ENCODE measurements at places on chromosomes 16 and 17.
A peak's percentile ranks its signal among the peaks of the same experiment; 100 is the strongest.

- DNase-seq: no peak
These were observed 35.5 kb upstream of the PSMD7 start for GRCh38 chr16:74261068-74261467.

GRCh38 chr17:68197091-68197996 lies 50.5 kb upstream of the AMZ2 start:
- no peak for DNase-seq

DNA sequence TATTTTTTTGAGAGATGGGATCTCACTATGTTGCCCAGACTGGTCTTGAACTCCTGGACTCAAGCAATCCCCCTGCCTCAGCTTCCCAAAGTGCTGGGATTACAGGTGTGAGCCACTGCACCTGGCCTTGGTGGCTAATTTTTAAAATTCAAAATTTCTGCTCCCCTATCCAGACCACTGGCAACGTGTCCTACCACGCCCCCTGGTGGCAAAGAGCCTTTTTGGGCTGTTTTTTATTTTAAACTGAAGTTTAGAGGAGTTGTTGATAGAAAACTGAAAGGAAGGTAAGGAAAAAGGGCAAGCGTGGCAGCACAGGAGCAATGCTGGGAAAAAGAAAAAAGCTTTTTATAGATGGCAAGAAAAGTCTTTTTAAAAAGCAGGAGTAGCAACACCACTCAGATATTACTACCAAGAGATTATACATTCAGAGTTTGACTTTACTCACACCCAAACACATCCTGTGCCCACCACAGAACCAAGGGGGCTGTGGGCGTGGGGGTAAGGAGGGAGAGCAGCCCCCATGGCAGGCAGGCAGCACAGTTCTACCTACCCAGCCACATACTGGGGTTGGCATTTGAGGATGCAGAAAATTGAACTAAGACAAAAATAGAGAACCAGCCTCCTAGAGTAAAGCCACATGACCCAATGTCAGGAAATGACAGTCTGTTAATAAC lies 4.2 kb upstream of the MXRA7 start:
- no peak for DNase-seq

DNA sequence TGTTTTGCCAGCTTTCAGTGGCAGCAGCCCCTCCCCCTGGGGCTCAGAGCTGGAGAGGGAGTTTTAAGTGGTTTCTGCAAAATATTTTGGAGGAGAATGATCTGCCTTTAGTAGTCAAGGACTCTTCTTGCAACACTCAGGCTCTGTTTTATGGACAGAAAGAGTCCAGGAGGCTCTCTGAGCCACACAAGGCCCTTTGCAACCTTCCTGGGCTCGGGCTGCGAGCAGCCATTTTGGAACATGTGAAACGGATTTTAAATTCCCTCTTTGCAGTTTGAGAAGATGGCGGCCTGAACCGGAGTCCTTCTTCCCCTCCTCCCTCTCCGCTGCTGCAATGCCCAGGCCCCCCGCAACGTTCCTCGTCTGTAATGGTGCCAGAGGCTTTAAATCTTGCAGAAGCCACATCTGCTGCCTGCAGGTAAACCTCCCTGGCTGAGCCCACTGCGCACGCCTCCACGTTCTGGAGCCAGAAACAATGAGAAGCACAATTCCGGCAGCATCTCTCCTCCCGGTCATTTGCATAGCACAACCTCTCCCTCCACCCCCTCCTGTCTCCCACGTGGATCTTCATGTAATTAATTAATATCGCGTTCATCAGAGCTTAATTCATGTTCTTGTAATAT lies 386.1 kb downstream of the SEC14L1 start:
- peak; percentile 21 for DNase-seq

DNA sequence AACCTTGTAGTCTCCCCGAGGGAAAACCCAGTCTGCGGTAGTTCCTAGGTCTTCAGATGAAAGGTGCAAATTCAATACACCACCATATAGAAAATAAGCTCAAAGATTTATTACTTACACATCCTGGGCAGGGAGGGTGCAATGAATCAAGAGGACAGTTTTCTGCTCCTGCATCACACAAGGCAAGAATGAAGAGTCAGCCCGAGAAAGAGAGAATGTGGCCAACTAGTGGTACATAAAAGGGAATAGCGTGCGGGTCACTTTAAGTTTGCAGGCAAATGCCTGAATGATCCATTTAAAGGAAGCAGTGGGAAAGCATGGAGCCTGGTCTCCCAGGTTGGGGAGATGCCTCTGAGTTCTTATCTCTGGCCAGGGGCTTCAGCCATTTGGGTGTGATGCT lies 403.4 kb downstream of the GRIN2A start:
- DNase-seq: no peak

DNA sequence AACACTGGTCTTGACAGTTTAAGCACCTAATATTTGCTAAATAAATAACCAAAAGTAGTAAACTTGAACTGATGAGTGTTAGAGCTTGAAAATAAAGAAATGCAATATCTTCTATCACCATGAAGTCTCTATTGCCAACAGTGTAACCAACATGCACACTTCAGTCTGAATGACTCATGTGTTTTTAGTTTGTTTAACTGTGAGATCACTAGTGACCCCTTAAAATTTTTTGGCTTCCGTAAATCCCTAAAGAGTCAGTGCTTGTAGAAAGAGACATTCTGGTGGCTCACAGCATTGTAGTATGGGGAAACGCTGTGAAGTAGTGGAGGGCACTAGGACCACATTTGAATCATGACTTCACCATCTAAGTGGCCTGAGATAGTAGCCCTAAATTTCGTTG lies 341.1 kb downstream of the PMP22 start:
- DNase-seq: no peak

DNA sequence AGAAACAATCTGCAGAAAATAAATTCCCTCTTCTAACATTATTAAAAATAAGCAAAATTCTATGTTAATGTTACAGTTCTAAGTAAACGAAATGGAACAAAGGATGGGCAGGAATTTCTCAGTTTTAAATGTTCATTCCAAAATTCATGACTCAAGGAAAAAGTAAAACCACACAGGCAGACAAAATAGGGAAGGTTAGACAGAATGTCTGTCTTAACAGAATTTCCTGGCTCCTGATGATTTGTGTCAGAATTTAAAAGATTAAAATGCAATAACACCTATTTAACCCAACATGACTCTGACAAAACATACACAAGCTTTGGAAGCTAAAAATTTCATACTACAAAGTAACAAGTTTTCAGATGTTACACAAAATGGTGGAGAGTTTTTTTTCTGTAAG lies 42.8 kb downstream of the SPOP start:
- DNase-seq: no peak

DNA sequence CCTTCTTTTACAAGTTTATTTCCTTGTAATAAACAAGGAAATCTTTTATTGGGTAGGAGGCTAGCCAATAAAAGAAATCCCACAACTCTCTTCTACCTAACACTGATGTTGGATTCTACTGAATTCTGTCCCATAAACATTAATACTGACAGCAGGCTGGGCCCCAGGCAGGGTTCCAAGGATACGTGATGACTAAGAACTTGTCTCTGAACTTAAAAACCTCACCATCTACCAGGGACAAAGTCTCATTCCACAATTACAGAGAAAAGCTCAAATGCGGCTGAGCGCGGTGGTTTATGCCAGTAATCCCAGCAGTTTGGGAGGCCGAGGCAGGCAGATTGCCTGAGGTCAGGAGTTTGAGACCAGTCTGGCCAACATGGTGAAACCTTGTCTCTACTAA lies 64.9 kb downstream of the ARHGAP17 start:
- no peak for DNase-seq

- DNase-seq: no peak
These were observed 20.1 kb upstream of the CCL5 start for GRCh38 chr17:35900280-35900679.

DNA sequence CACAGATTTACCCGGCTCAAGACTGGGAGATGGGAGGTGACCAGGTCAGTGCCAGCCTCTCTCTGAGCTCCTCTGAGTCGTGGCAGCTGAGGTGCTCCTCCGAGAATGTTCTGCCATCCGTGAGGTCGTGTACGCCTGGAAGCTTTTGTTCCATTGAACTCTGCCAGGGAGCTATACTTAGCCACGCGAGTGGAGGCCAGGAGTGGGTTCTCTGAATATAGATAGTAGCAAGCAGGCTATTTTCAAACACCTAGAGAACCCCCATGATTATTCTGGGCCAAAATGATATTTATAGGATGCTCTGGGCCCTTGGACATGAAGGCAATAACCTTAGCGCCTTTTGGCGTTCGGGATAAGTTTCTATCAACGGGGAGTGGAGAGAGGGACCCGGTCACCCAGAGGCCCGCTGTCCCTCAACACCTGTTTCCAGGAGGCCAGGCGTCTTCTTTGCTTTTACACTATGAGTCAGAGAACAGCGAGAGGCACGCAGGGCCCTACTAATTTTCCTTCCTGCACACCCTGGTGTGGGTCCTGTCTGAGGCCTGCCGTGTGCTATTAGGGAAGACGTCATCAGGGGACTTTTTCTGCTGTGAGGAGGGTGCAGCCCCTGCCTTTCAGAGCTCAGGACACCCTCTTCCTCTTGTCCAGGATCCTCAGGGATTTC lies 11.0 kb upstream of the MVD start:
- no peak for DNase-seq

- DNase-seq: no peak
These were observed 5.7 kb upstream of the PRPSAP1 start for GRCh38 chr17:76359375-76359774.

DNA sequence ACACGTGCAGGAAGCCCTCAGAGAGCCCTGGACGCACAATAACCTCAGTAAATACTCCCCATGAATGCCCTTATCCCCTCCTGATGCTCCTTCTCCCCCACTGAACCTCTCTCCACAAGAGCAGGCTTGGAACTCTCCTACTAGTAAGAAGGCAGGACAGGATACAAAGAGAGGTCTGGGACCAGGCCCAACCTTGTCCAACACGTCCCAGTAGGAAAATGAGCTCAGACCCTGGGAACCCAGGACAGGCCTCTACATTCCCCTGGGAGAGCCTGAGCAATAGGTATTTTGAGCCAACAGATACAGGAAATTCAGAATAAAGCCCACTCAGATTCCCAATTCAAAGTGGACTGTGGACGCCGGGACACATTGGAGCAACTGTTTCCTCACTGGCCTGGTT lies 19.2 kb downstream of the ZNF423 start:
- no peak for DNase-seq

DNA sequence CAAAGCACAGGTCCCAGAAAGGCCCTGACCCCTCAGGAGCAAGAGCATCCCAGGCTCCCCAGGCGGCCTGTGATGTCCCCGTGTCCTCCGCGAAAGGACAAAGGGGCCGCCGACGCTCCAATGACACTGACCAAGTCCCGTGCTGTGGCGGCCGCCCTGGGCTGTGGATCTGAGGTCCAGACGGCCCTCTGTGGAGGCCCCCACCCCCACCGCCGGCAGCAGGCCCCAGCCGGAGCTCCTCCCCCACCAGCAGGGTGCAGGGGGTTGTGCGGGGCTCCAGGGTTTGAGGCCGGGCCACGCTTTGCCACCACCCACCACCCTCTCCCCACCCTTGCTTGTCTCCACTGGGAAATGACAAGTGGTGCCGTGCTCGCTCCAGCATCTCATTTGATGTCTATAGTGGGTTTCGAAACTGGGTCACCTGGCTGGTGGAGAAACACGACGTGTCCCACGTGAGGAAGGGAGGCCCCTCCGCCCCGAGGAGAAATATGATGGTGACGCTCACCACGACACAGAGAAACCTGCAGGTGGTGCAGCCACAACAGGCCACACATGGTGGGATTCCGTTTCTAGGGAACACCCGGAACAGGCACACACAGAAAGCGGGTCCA lies 31.2 kb upstream of the ZNF469 start:
- DNase-seq: no peak

Data from NCI-H1930 (cell line).